Activated CD4-positive, alpha-beta memory T cell treated with anti-CD3 and anti-CD28 coated beads for 36 hours (primary cell): ENCODE measurements at places on chromosomes 1 and 21.

DNA sequence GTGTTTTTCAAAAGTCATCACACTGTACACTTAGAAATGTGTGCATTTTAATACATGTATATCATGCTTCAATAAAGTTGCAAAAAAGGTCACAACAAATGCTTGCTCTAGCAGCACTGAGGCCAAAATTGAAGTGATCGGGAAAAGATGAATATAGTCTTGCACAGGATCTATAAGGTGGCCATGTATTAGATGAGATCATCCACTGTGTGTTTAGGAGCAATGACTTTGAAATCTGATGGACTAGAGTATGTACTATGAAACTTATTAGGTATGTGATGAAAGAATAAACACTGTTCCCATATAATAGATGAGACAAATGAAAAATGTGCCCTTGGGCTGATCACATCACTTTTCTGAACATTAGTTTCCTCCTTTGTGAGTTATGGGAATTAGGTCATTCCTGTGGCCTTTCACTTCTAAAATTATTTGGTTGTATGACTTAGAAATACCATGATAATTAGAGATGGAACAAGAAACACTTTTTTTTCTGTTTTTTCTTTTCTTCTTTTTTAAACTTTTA is 984.6 kb downstream of the ADGRL2 start:
- no peaks in the 10 kb centered on the region for H3K27me3 ChIP-seq
- no peak overlapping the region for H3K4me3 ChIP-seq
- H3K4me1 ChIP-seq = peaks cover 3% of the 10 kb centered on the region
- no peak overlapping the region for H3K27ac ChIP-seq

- peaks cover 5% of the 10 kb centered on the region for H3K27me3 ChIP-seq
- no peak overlapping the region for H3K27ac ChIP-seq
- DNase-seq = no peak
- H3K4me3 ChIP-seq = no peak overlapping the region
- H3K4me1 ChIP-seq = no peaks in the 10 kb centered on the region
Observed at GRCh38 chr1:165259706-165260428, 96.6 kb downstream of the LMX1A start.

- no peak for DNase-seq
- H3K4me1 ChIP-seq = no peaks in the 10 kb centered on the region
- peaks cover 7% of the 10 kb centered on the region for H3K27me3 ChIP-seq
- no peaks in the 10 kb centered on the region for H3K36me3 ChIP-seq
- no peak overlapping the region for H3K4me3 ChIP-seq
Observed at GRCh38 chr1:197848350-197848749, 54.1 kb upstream of the C1orf53 start.

DNA sequence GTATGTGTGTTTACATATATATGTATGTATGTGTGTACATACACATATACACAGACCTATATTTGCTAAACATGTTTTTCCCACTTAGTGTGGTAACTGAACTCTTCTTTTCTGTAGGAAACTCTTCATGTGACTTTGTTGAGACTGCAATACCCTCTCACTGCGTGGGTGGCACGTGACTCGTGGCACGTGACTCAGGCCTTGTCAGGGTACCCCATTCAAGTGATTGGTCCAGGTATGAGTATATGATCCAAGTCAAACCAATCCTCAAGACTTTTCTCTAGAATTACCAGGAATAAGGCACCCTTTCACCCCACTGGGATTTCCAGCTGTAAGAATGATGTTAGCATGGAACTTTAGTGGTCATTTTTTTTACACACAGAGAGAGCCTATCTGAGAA is 149.2 kb upstream of the KCNK2 start:
- no peaks in the 10 kb centered on the region for H3K4me1 ChIP-seq
- peak; percentile 19 for DNase-seq
- H3K36me3 ChIP-seq = no peaks in the 10 kb centered on the region
- no peak overlapping the region for H3K27ac ChIP-seq

- DNase-seq = no peak
- H3K36me3 ChIP-seq = no peaks in the 10 kb centered on the region
- H3K27me3 ChIP-seq = no peaks in the 10 kb centered on the region
- H3K4me1 ChIP-seq = no peaks in the 10 kb centered on the region
- H3K4me3 ChIP-seq = no peak overlapping the region
- no peak overlapping the region for H3K27ac ChIP-seq
Observed at GRCh38 chr1:188365874-188366273, 1537.1 kb downstream of the PLA2G4A start.

GRCh38 chr1:76939817-76940216 is 72.5 kb downstream of the ST6GALNAC5 start:
- H3K36me3 ChIP-seq = no peaks in the 10 kb centered on the region
- peaks cover 4% of the 10 kb centered on the region for H3K27me3 ChIP-seq
- DNase-seq = no peak
- no peaks in the 10 kb centered on the region for H3K4me1 ChIP-seq
- no peak overlapping the region for H3K27ac ChIP-seq

DNA sequence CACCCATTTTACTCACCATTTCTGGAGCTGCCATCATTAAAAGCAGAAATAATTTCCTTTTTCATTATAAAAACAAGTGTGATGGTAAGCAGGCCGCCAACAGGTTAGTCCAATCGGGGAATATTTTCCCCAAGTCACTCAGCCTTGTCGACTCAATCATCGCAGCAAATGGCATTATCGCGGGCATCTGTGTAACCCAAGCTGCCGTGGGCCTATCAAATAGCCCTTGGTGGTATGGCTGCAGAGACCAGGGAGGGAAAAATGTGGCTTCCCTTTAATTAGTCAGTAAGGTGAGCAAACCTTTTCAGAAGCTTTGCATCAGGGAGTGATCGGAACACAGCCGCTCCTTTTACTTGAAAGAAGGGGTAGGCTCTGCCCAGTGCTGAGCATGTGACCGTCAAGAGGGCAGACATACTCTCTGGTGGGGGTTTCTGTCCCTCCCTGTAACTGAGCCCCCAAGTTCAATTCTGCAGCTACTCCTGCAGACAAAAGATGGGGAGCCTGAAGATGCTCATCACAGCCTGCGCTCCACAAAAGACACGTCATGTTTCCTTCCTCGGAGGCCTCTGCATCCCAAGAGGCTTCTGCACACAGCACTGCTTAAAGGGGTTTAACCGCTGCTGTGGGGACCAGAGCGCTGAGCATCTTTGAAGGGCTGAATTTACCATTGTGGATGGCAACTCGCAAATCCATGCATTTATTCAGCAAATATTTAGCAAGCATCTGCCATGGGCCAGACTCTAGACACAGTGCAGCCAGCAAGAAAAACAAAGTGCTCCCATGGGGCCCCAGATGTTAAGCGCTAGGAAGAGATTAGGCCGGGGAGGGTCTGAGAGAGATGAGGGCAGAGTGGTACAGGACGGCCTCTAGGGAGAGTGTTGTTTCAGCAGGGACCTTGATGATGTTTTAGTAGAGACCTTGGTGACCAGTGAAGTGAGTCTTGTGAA is 1.2 kb upstream of the TMPRSS3 start:
- H3K4me1 ChIP-seq = peaks cover 63% of the 10 kb centered on the region
- H3K27ac ChIP-seq = no peak overlapping the region
- no peaks in the 10 kb centered on the region for H3K27me3 ChIP-seq
- H3K4me3 ChIP-seq = no peak overlapping the region

- no peak overlapping the region for H3K27ac ChIP-seq
- H3K4me3 ChIP-seq = no peak overlapping the region
- no peak for DNase-seq
- H3K36me3 ChIP-seq = no peaks in the 10 kb centered on the region
- peaks cover 3% of the 10 kb centered on the region for H3K4me1 ChIP-seq
Observed at GRCh38 chr1:23497777-23498439, 13.9 kb upstream of the ASAP3 start.

- no peaks in the 10 kb centered on the region for H3K27me3 ChIP-seq
- no peak overlapping the region for H3K27ac ChIP-seq
- peaks cover 37% of the 10 kb centered on the region for H3K36me3 ChIP-seq
- H3K4me1 ChIP-seq = no peaks in the 10 kb centered on the region
- no peak for DNase-seq
Observed at GRCh38 chr1:22503721-22504410, 52.2 kb downstream of the ZBTB40 start.

DNA sequence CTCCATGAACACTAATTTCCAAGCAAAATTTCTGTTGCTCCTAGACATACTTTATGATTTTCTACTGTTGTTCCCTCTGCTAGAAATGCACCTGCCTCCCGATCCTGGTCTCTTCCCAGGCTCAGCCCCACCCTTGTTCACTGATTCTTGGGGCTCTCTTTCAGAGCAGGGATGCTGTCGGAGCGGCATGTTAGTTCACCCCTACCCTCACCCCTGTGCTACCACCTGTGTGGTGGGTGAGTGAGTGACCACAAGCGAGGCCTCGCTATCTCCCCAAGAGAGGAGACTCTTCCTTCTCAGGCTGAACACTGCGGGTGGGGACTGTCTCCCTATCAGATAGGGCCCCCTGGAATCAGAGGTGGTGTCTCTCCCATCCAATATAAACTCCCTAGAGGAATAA is 4.9 kb upstream of the S100A8 start:
- peaks cover 15% of the 10 kb centered on the region for H3K27me3 ChIP-seq
- no peak overlapping the region for H3K4me3 ChIP-seq
- no peaks in the 10 kb centered on the region for H3K4me1 ChIP-seq
- no peak overlapping the region for H3K27ac ChIP-seq

- H3K4me1 ChIP-seq = no peaks in the 10 kb centered on the region
- H3K36me3 ChIP-seq = no peaks in the 10 kb centered on the region
- DNase-seq = no peak
- H3K4me3 ChIP-seq = no peak overlapping the region
- no peak overlapping the region for H3K27ac ChIP-seq
Observed at GRCh38 chr1:219347376-219347775, 173.7 kb downstream of the LYPLAL1 start.

- no peak for DNase-seq
- no peaks in the 10 kb centered on the region for H3K27me3 ChIP-seq
- no peak overlapping the region for H3K27ac ChIP-seq
- H3K4me3 ChIP-seq = no peak overlapping the region
Observed at GRCh38 chr1:2926447-2927055, 94.7 kb upstream of the ACTRT2 start.

- peaks cover 69% of the 10 kb centered on the region for H3K4me1 ChIP-seq
- peaks cover 30% of the 10 kb centered on the region for H3K36me3 ChIP-seq
- H3K4me3 ChIP-seq = peak overlapping the region; percentile 13
- H3K27me3 ChIP-seq = no peaks in the 10 kb centered on the region
Observed at GRCh38 chr1:92315766-92316599, 17.1 kb downstream of the RPAP2 start.

DNA sequence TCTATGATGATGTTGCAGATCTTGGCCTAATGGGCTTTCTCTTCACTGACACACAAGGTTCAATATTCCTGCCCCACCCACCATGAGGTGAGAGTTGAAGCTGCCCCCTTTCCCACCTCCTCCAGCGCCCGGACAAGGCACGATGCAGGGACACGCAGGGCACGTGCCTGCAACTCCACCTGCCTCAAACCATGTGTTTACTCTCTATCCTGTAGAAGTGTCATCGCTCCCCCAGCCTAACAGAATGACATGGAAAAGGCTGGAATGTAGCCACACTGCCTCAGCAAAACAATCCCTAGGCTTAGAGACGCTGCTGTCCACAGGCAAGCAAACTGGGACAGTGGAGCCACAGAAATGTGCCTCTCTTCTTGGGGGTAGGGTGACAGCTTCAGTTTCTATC is 92.9 kb upstream of the SOD1 start:
- H3K27me3 ChIP-seq = no peaks in the 10 kb centered on the region
- DNase-seq = no peak
- no peaks in the 10 kb centered on the region for H3K36me3 ChIP-seq
- peaks cover 3% of the 10 kb centered on the region for H3K4me1 ChIP-seq
- H3K4me3 ChIP-seq = no peak overlapping the region

DNA sequence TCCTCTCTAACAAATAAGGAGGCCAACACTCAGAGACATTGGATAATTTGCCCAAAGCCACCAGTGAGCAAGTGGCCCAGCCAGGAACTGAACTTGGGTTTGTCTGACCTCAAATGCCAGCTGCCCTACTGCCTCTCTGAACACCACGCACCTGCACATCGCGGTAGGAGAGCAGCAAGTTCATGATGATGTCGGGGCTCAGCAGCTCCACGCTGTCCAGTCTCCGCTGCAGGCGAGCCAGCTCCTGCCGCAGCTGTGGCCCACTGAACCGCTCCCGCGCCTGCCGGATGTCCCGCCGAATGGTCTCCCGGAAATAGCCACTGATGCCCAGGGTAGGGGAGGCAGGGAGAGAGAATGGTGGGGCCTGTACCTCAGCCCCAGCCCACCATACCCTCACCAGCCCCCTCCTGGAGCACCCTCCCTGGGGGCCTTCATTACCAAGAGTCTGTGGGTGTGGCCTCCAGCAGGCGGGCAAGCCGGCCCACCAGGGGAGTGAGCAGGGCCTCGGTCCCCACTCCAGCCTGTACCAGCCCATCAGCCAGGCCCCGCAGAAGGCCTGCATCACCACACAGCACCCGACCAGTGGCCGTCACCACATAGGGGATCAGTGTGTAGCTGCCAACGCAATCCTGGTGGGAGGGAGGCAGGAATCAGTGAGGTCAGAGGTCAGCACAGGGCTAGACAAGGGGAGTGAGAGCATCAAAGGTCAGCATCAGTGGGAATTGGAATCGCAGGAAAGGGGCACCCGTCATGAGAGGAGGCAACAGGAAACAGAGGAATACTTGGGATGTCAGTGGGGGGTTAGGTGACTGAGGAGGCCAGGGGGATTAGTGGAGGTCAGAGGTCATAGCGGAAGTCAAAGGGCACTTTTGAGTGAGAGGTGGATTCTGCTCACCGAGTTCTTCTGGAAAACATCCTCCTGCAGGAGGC is 2.7 kb downstream of the MAP3K6 start:
- H3K36me3 ChIP-seq = no peaks in the 10 kb centered on the region
- H3K4me3 ChIP-seq = no peak overlapping the region
- no peaks in the 10 kb centered on the region for H3K27me3 ChIP-seq
- no peak for DNase-seq
- H3K4me1 ChIP-seq = peaks cover 27% of the 10 kb centered on the region
- no peak overlapping the region for H3K27ac ChIP-seq

DNA sequence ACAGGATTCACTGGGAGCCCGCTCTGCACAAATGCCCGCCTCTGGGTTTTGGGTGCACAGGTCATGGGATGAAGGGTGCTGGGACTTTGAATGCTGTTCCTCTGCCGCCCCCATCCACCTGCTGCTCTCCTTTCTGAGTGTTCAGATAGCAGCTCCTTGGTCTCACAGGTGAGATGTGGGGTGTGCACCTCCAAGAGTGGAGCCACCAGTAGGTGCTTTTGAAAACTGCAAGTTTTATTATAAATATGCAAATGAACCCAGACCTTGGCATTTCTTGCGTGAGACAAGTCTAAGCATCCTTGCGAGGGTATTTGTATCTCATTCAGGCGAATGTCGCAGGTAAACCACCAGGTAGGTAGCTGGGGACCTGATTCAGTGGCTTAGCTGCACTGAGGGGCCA is 30.2 kb downstream of the OBSCN start:
- peaks cover 70% of the 10 kb centered on the region for H3K36me3 ChIP-seq
- H3K4me1 ChIP-seq = peaks cover 5% of the 10 kb centered on the region
- H3K27me3 ChIP-seq = no peaks in the 10 kb centered on the region
- H3K27ac ChIP-seq = no peak overlapping the region
- H3K4me3 ChIP-seq = no peak overlapping the region
